Ureter (tissue), 1 donor: ENCODE measurements at places on chromosomes 3 and 15.

DNA sequence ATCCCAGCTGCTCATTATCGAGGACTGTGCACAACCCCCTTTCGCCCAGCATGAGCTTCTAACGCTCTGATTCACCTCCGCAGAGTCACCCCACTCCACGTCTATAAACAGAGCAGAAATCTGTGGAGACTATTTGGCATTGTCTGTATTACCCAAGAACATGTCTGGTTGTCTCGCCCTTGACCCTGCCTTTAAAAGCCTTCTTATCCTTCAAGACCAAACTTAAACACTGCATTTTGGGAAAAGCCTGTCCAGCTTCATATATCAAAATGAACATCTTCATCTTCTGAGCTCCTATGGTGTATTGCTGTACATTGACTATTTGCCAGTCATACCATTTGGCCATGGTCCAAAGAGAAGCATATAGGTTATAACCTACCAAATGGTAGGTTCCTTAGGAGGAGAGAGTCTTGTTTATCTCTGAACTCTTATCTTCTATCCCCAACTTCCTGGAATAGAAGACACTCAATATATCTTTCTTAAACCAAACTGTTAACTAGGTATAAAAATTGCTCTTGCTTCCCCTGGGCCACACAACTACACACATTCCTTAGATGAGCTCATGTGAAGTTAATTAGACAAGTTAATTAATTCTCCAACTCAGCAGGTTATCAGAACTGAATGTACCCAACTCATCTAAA is 90.1 kb downstream of the FBN1 start:
- no peak for DNase-seq

- DNase-seq: no peak
These were observed 721.4 kb downstream of the NSUN3 start for GRCh38 chr3:94784274-94784673.

- DNase-seq: no peak
These were observed 800.6 kb upstream of the LMCD1 start for GRCh38 chr3:7700977-7701376.

DNA sequence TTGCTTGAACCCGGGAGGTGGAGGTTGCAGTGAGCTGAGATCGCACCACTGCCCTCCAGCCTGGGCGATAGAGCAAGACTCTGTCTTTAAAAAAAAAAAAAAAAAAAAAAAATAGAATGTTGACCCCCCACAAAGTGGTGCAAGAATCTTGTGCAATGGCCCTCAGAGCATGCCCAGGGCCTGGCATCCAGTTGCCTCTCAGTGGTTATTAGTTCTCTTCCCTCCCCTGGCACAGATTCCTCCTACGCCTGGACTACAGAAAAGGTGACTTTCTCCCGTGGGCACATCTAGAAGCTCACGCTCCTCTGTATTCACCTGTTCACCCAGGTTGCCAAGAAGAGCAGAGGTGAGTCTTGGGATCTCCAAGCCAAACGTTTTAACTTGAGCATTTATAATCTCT is 36.7 kb downstream of the ACSBG1 start:
- DNase-seq: peak; percentile 13

DNA sequence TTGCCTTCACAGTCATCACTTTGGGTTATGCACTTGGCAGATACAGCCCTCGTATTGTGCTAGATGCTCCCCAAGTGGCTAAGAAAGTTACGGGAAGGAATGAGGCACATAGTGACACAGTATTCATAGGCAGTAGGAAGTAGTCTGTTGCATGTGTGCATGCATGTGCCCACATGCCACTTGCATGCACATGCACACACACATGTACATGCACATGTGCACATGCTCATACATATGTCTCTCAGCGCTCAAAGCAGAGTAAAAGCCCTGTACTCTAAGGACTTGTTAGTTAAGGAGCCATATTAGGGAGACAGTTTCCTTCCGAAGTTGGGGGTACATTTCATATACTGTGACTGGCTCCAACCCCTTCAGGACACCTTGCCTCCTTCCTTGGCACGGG is 128.9 kb downstream of the CHCHD6 start:
- no peak for DNase-seq

GRCh38 chr3:30042274-30042859 is 564.0 kb upstream of the TGFBR2 start:
- peak; percentile 70 for DNase-seq

- DNase-seq: no peak
These were observed 106.3 kb upstream of the SPATA12 start for GRCh38 chr3:56954125-56954524.

GRCh38 chr15:74312445-74313007 is 54.9 kb downstream of the CYP11A1 start:
- DNase-seq: no peak

- DNase-seq: no peak
These were observed 81.0 kb upstream of the LMCD1 start for GRCh38 chr3:8420612-8421011.
